Coronary artery (tissue), 2 donors: ENCODE measurements at places on chromosomes 12 and 14.

GRCh38 chr12:99231031-99231430 lies 416.5 kb upstream of the GARIN6 start:
- no peak for DNase-seq

- DNase-seq: no peak
These were observed 295.0 kb downstream of the RPAP3 start for GRCh38 chr12:47410862-47411261.

- DNase-seq: no peak
These were observed 110.4 kb downstream of the BCAT1 start for GRCh38 chr12:24838531-24838950.

GRCh38 chr12:100661300-100661951 lies 87.9 kb downstream of the GAS2L3 start:
- no peak for DNase-seq

- no peak for DNase-seq
These were observed 125.3 kb upstream of the ATF7IP start for GRCh38 chr12:14239935-14240872.

DNA sequence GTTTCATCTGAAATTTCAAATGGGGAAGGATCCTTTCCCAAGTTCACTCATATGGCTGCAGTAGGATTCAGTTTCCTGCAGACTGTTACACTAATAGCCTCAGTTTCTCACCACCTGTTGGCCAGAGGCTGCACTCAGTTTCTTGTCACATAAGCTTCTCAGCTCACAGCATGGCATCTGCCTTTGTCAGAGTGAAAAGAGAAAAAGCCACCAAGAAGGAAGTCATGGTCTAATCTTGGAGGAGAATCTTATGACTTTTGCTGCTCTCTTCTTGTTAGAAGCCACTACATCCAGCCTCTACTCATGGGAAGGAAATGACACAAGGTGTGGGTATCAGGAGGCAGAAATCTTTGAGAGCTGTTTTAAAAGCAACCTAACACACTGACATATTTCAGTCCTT lies 39.4 kb upstream of the BTG1 start:
- DNase-seq: no peak

GRCh38 chr14:51094282-51094821 lies 553 bp downstream of the TRIM9 start:
- DNase-seq: no peak

- DNase-seq: no peak
These were observed 37.5 kb upstream of the CIT start for GRCh38 chr12:119914666-119915065.

GRCh38 chr12:128077211-128077916 lies 189.6 kb upstream of the TMEM132C start:
- no peak for DNase-seq

GRCh38 chr12:130461447-130461815 lies 123.7 kb downstream of the PIWIL1 start:
- no peak for DNase-seq

- DNase-seq: peak; percentile 82
These were observed 3.7 kb upstream of the PNMA1 start for GRCh38 chr14:73717711-73718417.

DNA sequence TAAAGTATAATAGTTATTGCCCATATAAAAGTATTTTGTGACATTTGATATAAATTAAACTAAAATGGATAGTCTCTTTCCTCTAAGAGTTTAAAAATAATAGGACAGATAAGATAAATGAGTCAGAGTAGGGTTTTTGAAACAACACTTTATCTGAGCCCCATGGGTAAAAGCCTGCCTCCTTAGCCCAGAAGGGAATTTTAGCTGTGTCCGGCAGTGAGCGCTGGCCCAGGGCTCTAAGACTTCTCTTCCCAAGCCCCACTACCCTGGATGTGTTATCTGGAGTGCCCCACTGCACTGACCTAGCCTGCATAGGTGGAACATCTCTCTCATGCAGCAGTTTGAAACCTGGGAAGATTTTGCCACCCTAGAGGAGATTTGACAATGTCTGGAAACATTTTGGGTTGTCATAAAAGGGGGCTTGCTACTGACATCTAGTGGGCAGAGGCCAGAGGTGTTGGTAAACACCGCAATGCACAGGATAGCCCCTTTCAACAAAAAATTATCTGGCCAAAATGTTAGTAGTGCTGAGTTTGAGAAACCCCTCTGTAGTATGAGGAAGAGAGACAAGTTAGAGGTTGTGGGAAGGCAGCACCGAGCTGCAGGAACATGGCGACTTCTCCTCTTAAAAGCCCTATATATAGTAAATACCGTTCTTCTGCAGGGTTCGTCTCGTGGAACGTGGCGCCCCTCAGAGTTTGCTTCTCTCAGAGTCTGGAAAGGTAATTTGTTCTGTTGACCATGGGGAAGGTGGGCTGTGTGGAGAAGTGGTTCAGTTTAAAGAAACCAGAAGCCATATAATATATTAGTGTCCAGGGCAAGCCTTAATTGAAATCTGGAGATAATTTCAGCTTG lies 29.3 kb upstream of the ATF1 start:
- DNase-seq: no peak

DNA sequence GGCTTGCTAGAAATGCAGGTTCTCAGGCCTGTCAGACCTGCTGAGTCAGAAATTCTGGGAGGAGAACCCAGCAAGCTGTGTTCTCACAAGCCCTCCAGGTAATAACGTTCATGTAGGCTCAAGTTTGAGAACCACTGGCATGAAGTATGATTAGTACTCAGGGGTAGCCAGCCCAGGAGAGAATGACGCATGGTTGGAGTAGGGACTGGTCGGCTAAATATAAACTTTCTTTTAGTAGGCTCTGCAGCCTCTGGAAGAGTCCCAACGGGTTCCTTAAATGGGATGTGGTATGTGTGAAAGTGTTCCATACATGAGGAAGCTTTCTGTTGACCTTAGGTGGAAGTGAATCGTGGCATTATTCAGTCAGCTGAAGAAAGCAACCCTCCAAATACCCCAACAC lies 209.3 kb downstream of the SLC41A2 start:
- DNase-seq: no peak

DNA sequence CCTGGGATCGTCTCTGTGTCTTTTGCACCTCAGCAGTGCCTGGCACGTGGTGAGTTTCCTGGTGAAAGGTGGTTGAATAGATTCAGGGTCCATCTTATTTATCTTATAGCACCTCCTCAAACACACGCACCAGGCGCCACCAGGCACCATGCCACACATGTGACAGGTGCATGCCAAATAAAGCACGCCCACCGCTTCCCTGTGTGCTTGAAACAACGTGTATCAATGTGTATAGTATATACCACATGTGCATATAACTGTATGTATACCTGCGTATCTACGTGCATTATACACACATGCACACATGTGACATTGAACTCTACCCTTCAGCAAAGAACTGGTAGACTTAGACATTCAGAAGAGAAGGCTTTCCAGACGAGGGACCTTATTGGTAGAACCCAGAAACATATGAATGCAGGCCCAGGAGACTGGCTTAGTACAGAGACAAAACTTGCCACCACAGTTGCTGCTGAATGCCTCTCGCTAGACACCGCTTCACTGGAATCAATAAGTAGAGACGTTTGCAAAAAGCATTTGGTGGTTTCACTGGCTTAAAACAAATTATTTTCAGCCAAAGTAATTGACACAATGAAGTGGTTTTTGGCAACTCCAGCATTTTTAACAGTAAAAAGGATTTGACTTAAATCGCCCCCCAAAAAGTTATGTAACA lies 10.0 kb downstream of the EML1 start:
- peak; percentile 33 for DNase-seq

GRCh38 chr12:58171914-58172313 lies 230.5 kb downstream of the ATP23 start:
- DNase-seq: no peak

- no peak for DNase-seq
These were observed 480.4 kb downstream of the DIO2 start for GRCh38 chr14:79730953-79731352.
